Stimulated activated CD4-positive, alpha-beta T cell treated with anti-CD3 and anti-CD28 coated beads, Interleukin-1b, Interleukin-23, amount 100 ng/mL, for 1 hour (primary cell): ENCODE measurements at places on chromosomes 1 and 21.

GRCh38 chr1:89143484-89143883 lies 17.6 kb upstream of the GBP2 start:
- DNase-seq, result no peak

- no peak for DNase-seq
Measured at GRCh38 chr1:243260221-243260880, 4.5 kb downstream of the SDCCAG8 start.

DNA sequence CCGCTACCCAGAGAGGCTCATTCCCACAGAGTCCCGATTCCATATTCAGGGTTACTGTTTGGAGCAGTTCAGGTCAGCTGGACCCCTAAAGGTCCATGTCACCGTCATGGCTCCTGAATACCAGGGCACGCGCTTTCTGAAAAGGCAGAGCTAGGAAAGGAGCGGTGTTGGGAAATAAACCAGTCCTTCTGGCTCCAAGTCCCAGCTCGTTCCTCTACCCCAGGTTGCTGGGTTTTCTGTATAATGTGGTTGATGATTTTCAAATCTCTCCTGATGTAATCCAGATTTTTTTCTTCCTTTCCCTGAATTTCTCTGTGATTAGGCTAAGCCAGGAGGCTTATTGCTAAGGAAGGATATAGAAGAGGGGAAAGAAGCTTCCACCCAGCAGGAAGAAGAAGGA lies 14.0 kb upstream of the PKP1 start:
- DNase-seq, result no peak

GRCh38 chr1:226207048-226207447 lies 16.4 kb upstream of the MIXL1 start:
- no peak for DNase-seq

GRCh38 chr1:3364551-3364950 lies 89.9 kb upstream of the ARHGEF16 start:
- DNase-seq, result no peak

- no peak for DNase-seq
Measured at GRCh38 chr1:54405898-54406293, 298 bp downstream of the SSBP3 start.

DNA sequence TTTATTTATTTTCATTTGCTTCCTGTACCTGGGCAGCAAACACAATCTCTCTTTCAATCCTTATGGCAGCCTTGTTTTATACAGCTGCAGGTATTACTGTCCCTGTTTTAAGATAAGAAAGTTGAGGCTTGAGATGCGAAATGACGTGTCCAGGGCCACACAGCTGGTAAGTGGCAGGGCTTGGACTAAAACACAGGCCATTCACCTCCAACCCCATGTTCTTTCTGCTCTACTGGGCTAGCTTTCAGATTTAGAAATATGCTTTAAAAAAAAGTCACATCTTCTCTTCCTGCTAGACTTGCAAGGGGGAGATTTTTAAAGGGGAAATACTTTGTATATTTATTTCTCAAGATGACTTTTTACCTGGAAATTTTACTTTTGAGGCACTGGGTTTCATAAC lies 62.8 kb downstream of the CNST start:
- no peak for DNase-seq

GRCh38 chr1:15065736-15066135 lies 87.8 kb upstream of the TMEM51 start:
- no peak for DNase-seq

DNA sequence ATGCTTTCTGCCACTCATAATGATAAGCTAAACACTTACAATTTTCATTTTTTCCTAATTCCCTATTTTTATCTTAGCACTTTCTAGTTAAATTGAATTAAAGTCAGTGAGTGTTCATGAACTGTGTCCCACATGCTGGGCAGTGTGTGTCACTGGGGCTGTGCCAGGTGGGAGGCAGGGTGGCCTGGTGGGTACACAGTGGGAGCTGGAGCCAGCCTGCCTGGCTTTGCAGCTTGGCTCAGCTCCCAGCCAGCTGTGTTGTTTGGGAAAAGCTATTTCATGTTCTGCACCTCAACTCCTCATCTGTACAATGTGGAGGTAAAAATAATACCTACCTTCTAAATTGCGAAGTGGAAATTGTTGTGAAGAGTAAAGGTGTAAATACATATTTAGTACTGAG lies 238.4 kb downstream of the PLA2G4A start:
- DNase-seq, result no peak

GRCh38 chr1:239963856-239964255 lies 127.8 kb upstream of the FMN2 start:
- no peak for DNase-seq

- DNase-seq, result no peak
Measured at GRCh38 chr1:224203243-224204016, 20.4 kb downstream of the DEGS1 start.

DNA sequence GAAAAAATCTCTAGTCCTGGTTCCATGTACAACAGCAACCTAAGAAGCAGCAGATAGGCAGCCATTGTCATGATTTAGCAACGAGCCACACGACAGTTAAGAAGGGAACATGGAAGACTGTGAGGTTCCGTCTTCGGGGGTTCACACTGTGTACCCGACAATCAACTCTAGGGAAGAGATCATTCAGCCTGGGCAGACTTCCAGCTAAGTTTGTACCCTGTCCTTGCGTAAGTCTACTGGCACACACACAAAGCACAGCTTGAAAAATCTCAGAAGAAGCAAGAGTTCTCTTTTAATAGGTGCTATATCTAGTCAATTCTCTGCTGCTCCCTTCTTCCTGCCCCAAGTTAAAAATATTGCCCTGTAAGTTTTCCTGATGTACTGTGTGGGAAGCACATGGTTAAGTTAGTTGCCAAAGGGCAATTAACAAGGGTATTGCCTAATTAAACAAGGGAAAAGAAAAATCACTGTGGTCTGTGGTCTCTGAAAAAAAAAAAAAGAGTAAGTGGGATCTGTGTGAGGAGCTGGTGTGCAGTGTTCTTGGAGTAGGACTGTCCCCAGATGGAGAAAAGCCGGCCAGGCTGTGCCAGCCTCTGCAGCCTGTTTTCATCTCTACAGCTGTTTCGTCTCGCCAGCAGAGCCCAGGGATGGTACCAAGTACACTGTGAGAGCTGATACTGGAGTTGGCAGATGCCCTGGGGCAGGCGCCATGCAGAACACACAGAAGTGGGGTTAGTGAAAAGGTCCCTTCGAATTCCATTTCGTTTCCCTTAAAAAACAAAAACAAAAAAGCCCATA lies 6.4 kb upstream of the MYBPHL start:
- no peak for DNase-seq

DNA sequence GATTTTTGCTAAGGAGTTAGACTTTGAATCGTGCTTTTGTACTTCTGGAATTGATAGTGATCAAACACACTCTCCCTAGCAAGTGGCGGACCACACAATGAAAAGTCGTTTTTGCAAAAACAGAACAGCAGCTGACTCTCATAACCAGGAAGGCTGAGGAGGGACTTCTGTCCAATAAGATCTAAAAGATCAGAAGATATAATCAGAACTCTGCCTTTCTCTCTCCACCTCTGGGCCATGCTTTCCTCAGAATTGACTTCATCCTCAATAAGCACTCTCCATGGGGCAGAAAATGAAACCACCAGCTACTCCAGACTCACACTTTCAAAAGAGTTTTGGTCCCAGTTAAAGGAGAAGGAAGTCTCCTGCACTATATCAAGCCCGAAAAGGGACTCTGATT lies 55.3 kb upstream of the SAMD13 start:
- DNase-seq, result no peak

DNA sequence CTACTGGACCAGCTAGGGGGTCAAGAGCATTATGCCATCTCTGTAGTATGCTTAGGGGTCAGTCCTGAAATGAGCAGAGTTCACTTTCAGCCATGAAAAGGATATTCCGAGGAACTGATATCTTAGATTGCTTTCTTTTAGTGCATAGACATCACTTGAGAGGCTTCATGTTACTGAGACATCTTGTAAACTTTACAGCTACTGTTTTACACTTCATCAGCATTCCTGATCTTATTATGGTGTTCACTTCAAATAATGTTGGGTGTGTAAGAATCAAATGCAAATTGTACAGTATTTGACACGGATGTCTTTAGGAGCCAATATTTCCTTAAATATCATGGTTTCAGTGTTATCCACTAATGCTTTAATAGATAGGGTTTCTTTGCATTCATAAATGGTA lies 22.4 kb upstream of the CLDN14 start:
- no peak for DNase-seq

DNA sequence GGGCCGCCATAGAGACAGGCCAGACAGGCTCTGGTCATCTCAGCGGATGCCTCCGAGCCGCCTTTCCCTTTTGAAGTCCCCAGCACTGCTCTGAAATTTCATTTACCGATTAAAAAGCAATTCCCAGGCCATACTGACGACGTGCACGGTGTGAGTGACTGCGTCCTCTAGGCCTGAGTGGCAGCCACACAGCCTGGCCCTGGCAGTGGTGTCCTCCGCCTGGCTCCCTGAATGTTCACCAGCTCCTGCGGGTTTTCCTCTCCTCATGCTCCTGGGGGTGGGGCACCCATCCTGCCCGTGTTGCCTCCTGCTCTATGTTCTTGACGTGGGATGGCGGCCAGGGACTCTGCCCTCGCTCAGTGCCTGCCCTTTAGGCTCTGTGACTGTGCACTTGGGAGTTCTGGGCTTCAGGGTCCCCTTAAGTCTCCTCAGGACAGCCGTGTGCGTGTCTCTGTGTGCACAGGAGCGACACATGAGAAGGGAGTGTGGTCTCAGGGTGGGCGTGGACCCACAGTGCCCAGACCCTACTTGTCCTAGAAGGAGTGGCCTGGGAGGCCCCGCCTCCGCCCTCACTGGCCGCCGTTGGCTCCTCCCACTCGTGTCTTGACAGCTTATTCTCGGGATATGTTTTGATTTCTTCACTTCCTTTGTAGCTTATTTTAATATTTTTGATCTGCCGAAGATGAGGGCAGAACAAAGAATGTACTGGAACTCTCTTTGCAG lies 3.6 kb downstream of the SKI start:
- no peak for DNase-seq

- DNase-seq, result no peak
Measured at GRCh38 chr1:39525366-39526165, 34.1 kb downstream of the BMP8A start.

DNA sequence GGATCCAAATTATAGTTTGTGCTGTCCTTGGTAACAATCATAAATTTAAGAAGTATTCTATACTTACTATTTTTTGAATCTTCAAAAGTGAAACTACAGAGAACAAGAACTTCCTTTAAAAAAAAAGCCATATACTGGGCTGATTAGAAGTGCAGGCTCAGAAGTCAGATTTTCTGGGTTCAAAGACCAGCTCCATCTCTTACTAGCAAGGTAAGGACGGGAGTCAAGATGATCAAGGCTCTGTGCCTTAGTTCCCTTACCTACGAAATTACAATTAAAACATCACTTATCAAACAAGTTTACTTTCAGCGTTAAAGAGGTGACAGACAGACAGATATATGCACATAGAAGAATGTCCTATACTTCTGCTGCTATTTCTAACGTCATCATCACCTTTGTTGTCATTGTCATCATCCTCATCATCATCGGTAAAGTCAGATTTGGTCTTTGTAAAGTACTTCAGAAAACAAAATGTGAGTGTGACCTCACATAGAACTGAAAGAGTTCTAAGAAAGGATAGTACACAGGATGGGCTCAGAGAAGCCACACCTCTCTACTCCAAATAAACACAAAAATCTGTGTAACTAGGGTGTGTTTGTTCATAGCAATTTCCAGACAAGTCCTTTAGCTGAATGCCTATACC lies 178.7 kb downstream of the VAV3 start:
- DNase-seq, result no peak

- no peak for DNase-seq
Measured at GRCh38 chr1:115609021-115609420, 32.7 kb upstream of the VANGL1 start.

- no peak for DNase-seq
Measured at GRCh38 chr1:162036163-162036562, 12.5 kb upstream of the OLFML2B start.

GRCh38 chr1:65009724-65010420 lies 43.5 kb upstream of the JAK1 start:
- DNase-seq, result no peak

GRCh38 chr1:225451840-225452515 lies 24.1 kb upstream of the LBR start:
- no peak for DNase-seq

- DNase-seq, result no peak
Measured at GRCh38 chr1:230861489-230861888, 6.8 kb downstream of the C1orf198 start.

GRCh38 chr1:99756598-99756997 lies 9.8 kb downstream of the FRRS1 start:
- no peak for DNase-seq

DNA sequence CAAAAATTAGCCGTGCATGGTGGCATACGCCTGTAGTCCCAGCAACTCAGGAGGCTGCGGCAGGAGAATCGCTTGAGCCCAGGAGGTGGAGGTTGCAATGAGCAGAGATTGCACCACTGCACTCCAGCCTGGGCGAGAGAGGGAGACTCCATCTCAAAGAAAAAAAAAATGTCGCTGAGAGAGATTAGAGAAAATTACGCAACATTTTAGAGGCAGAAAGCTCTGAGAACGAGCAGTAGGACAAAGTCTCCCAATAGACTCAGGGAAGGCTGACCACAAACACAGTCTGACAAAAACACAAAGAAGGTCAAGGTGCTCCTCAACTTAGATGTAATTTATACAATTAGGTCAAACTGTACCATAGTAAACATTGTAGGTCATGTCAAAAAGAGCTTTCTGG lies 367.6 kb upstream of the ZRANB2 start:
- DNase-seq, result no peak

GRCh38 chr1:98733782-98734112 lies 72.2 kb downstream of the SNX7 start:
- no peak for DNase-seq

DNA sequence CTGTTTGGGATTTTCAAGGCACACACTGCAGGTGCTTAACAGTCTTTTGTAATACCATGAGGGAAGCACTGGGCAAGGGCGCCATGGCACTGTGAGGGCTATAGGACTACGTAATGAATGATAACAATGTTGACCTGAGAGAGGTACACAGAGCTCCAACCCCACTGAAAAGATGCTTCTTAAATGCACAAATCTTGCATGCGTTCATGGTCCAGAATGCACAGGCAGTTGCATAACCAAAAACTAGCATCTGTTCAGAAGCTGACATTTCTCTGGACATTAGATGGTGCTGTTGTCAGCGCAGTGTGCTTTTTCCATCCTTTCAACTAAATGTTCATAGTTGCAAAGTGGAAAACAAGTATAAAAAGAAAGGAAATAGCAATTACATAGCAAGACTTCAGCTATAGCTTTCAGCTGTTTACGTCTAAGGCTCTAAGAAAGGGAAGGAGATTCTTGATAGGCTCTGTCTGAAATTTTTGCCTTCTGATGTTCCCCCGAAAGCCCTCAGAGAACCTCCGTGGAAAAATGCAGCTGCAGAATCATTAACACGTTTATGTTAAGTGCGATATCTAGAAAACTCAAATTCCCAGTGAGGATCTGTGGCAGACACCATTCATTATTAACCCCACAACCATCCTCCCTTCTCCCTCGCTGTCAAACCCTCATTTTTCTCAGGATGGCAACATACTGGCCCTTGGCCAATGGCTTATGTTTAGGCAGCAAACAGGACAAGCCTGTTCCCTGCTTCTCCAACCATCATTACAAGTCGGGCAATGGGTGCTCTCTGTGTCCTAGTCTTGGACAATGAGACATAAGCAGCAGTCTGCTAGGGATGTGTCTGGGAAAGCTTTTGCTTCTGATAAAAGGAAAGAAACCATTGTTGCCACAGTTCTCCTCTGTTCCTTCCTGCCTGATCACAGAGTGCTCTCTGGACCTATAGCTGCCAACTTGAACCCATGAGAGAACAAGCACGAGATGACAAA lies 8.2 kb upstream of the TARBP1 start:
- no peak for DNase-seq

GRCh38 chr1:11044086-11044848 lies 2.8 kb downstream of the MASP2 start:
- DNase-seq, result no peak
